ENCODE measurements at places on chromosomes 1 and 21.

- peak; percentile 53 for DNase-seq
These were observed at the start of gene PTCH2 for GRCh38 chr1:44842862-44843655. PTCH2 (minus strand) TSS chr1:44843253; CDS start chr1:44842932, 321 bp downstream.

DNA sequence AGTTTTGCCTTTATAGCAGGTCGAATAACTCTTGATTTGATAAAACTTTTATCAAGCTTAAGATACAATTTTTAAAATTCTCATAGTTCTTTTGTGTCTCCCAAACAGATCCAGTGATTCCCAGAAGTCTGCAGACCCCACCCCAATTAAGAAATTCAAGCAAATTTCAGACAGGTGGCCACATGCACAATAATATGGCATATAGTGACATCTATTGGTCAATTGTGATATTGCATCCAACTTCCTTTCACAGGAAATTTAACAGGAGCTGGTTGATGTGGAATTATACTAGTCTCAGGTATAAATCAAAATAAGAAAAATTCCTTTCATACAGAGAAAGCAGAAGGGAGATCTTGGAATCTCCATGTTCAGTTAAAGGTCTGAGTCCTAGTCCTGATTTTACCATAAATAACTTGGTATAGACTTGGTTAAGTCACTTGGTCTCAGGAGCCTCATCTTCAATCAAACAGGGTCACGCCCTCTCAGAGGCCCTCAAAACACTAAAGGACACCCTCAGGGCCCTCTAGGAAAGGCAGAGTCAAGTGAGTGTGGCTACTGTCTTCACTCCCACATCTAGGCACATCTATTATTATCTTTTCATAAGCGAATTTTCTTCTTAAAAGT is 24.1 kb downstream of the PIGM start:
- peak; percentile 32 for DNase-seq

DNA sequence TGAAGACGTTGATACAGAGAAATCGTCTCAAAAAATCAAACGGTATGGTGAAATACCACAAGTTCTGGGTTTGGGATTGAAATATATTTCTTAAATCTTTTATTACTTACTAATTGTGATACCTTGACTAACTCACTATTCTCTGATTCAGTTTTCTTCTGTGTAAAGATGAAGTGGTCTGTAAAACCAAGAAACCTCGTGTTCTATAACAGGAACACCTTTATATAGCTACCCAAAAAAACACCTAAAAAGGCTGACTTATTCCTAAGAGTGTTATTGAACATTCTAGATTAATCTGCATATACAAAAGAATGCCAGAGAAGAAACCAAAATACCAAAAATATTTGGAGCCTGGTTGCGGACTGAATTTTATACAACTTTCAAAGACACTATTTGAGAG is 721 bp downstream of the LRRIQ3 start:
- no peak for DNase-seq

- DNase-seq, result no peak
These were observed 302.6 kb downstream of the CAMTA1 start for GRCh38 chr1:7087888-7088287.

DNA sequence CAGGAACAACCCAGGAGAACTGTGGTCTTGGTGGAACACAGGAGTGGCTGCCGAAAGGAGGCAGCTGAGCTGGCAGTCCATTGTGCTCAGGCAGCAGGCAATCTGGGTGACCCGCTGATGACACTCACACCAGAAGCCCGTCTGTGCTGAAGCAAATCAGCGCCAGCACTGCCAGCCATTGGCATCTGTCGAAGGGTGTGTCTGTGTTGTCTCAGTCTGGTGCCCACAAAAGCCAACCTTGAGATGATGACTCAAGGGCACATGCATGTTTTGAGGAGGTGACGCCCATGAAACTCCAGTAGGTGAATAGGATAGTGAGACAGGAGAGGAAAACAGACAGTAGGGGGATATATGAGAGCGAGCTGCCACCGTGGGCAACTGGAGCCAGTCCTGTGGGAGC is 167.3 kb downstream of the KAZN start:
- DNase-seq, result no peak

- DNase-seq, result no peak
These were observed 29.5 kb upstream of the ECE1 start for GRCh38 chr1:21319447-21320407.

DNA sequence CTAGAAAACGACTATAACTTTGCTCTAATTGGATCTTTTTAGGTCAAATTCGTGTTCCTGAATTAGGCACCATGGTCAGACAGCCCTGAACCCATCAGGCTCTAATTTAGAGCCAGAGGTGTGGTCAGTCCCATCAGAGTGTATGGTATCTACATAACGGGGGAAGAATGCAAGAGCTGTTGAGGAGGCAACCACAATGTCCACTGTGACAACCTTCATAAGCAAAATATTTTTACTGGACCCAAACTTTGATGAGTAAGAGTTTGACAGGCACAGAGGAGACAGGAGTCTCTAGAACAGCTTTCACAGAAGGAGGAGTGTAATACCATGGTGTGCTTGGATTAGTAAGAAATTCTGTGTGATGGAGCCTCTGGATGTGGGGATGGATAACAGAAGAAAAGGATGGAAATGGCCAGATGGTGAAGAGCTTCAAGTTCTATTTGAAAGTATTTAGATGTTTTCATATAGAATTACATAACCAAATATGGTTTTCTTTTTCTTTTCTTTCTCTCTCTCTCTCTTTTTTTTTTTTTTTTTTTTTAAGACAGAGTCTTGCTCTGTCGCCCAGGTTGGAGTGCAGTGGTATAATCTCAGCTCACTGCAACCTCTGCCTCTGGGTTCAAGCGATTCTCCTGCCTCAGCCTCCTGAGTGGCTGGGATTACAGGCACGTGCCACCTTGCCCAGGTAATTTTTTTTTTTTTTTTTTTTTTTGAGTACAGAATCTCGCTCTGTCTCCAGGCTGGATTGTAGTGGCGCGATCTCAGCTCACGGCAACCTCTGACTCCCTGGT is 24.9 kb downstream of the UBE2U start:
- DNase-seq, result peak; percentile 55

- DNase-seq, result no peak
These were observed 4.8 kb downstream of the NECTIN4 start for GRCh38 chr1:161084597-161084988.

DNA sequence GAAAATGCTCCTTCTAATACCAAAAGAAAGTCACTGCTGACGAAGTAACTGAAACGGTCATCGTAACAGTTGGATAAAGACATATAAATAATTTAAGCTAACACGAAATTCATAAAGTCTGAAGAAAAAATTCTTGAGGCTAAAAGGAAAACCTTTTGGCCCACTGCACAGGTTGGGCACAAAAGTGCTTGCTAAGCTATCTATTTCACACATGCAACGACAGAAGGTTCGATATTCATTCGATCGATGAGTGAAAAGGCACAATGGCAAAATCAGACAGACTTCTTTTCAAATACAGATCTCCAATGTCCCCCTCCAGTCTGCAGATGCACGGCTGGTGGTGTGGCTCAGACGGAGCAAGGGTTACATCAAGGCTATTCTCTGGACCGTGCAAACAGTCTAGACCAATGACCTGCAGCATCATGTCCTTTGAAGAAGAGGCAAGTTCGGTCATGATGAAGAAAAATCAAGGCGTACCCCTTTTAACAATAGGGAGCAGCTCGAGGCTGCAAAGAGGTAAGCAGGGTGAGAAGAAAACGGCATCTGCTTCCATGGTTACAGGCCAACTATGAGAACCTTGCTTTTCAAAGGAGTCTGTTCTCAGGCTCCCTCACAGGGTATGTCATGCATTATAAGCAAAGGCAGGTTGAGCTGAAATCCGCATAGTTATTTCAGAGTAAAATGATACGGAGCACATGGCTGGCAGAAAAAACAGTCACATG is 579.6 kb downstream of the USP25 start:
- DNase-seq, result no peak

DNA sequence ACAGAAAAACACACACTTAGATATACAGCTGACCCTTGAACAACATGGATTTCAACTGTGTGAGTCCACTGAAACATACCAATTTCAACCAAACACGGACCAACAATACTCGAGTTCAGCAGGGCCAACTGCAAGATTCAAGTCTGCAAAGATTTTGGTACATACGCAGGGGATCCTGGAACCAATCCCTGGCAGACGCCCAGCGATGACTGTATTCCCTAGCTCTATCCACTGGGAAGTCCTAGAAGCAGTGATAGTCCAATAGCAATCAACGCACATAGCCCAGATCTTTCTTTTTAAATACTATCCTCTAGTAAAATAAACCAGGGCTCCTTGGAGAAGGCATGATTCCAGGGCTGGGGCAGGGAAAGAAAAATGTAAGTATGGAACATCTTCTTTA is 9.0 kb downstream of the DDX59 start:
- no peak for DNase-seq

GRCh38 chr1:193448682-193449461 is 262.5 kb upstream of the B3GALT2 start:
- no peak for DNase-seq
